IPS DF 6.9 (cell line): ENCODE measurements at places on chromosomes 13 and 19.

DNA sequence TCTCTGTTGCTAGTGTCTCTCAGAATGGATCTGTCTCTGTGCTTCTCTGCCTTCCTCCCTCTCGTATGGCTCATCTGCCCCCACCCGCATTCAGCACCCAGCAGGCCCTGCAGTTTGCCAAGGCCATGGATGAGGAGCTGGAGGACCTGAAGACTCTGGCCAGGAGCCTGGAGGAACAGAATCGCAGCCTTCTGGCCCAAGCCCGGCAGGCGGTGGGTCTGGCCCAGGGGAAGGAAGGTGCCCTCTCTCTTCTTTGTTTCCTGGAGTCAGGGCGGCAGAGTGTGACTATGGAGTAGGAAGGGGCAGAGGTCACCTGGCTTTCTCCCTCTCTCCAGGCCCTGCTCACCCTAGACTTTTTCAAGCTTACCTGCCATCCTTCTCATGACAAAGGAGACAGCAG is 10.9 kb downstream of the KASH5 start:
- DNase-seq = no peak

- DNase-seq = no peak
Observed at GRCh38 chr19:4406626-4407025, 4.2 kb downstream of the CHAF1A start.

GRCh38 chr19:29798774-29799497 is 12.9 kb upstream of the CCNE1 start:
- DNase-seq = no peak

DNA sequence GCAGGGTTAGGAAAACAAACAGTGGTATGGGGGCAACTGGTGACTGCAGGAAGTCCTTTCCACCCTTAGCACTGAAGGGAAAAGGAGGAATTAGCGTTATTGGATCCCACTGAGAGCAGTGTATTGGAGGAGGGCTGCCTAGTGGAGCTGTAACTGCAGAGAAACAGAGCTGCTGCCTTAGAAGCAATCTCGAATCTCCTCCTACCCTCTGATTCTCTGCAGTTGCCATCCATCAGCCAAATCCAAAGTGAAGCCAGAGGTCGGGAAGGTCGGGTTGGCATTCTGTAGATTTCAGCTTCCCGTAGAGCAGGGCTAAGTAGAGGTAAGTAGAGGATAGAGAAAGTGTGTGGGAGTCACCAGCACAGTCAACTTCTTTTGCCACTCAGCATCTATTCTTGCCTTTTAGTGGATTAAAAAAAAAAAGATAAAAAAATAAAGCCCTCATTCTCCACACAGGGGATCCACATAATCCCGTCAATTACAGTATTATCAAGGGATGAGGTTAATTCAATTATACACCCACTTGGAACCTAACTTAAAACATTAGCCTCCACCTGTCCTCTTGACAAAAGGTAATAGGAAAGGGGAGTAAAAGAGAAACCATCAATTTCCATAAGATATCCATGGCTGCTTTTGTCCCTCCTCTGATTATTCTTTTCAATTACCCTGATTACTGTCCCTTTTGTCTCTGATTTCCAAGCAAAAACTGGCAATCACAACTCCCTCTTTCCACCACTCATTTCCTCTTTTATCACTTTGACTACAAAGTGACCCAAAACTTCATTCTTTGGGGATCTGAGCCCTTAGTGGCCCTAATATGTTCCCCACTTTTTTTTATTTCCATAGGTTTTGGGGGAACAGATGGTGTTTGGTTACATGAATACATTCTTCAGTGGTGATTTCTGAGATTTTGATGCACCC is 234.7 kb downstream of the RBM26 start:
- no peak for DNase-seq

DNA sequence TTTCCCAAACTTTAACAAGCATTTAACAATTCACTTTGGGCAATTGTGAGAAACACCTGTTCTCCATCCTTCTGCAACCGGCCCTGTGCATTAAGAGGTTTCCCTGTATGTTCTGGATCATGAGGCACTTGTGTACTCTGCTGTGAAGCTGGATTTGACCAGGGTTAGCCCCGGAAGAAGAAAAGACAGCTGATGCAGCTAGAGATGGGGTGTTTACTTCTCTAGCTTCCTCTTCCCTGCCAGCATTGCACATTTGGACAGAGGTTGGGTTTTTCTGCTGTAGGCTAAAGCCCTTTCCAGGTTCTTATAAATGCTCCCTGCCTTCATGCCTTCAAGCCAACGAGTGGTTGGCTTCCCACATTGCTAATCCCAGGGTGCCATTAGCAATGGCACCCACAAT is 20.9 kb downstream of the MBD3L2B start:
- no peak for DNase-seq

- no peak for DNase-seq
Observed at GRCh38 chr13:111382877-111383276, 62.4 kb downstream of the TEX29 start.

DNA sequence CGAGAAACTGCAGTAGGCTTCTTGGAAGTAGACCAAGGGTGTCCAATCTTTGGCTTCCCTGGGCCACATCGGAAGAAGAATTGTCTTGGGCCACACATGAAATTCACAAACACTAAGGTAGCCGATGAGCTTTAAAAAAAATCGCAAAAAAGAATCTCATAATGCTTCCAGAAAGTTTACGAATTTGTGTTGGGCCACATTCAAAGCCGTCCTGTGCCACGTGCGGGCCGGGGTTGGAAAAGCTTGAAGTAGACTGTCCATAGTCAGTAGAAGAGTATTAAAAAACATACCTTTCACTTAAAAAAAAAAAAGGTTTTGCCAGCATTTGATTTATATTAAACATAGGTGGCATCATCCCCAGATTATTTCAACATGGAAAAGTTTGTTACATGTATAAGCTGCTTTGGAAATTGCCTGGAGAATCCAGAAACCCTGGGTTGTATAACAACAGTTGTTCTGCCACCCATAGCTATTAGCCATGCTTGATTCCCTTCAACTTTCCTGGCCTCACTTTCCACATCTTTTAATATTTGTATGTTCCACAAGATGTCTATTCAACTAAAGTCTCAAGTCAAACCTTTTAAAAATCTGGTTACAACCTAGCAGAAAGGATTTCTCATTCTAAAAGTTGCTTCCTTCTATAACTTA is 1.0 kb downstream of the IFT88 start:
- no peak for DNase-seq

- DNase-seq = no peak
Observed at GRCh38 chr13:39451301-39451700, 151.7 kb downstream of the LHFPL6 start.

DNA sequence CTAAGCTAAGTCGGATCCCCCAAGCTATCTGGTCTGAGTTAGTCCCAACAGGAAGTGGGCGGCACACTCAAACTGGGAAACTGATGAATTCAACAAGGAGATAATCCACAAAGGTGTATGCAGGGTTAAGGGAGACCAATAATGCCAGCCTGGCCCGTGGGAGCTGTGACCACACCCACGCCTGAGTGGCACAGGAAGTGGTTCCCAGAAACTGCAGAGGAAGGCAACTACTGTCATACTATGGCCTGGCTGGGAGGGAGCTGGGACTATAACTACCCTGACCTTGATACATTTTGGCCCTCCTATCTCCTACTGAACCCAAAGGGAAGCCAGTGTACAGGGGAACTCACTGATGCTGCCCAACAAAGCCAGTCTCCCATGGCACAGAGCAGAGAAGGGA is 85.5 kb upstream of the TDRD3 start:
- no peak for DNase-seq
